Osteocyte (in vitro differentiated cells): ENCODE measurements at places on chromosomes 6 and 20. TPM values are rescaled to one million over a fixed set of nuclear protein-coding genes. Genes with fewer than 3 reads are reported as not detected.

GRCh38 chr6:11766043-11766442 is 12.6 kb downstream of the ADTRP start:
- no peak for DNase-seq
- peak overlapping the region; percentile 91 for H3K27ac ChIP-seq
- H3K4me1 ChIP-seq: peaks cover 70% of the 10 kb centered on the region
- peaks cover 2% of the 10 kb centered on the region for H3K36me3 ChIP-seq

GRCh38 chr6:168494726-168495125 is 53.7 kb downstream of the SMOC2 start:
- no peak for DNase-seq
- H3K4me1 ChIP-seq: no peaks in the 10 kb centered on the region
- no peak overlapping the region for H3K4me3 ChIP-seq
- no peaks in the 10 kb centered on the region for H3K36me3 ChIP-seq
- H3K27me3 ChIP-seq: no peaks in the 10 kb centered on the region

Gene STMN3
- total RNA-seq: 32.0 and 33.2 TPM in 2 replicates

GRCh38 chr6:150788089-150788488 is 77.4 kb upstream of the MTHFD1L start:
- H3K27me3 ChIP-seq: no peaks in the 10 kb centered on the region
- peaks cover 17% of the 10 kb centered on the region for H3K4me1 ChIP-seq

Gene TNNC2
- 1.2 TPM in 1 of 2 replicates, not detected in the other for total RNA-seq

- peak; percentile 89 for DNase-seq
- no peaks in the 10 kb centered on the region for H3K36me3 ChIP-seq
- no peaks in the 10 kb centered on the region for H3K27me3 ChIP-seq
- peak within 1 kb of the TSS; percentile 97 for H3K27ac ChIP-seq
- H3K4me1 ChIP-seq: peaks cover 42% of the 10 kb centered on the region
These were observed at the start of gene DSE for GRCh38 chr6:116370760-116371119. DSE (plus strand) TSS chr6:116370947; CDS start chr6:116399251, 28,304 bp downstream.

Gene CCN2
- total RNA-seq: 635 and 878 TPM in 2 replicates

Gene MICB
- 12.1 and 13.8 TPM in 2 replicates for total RNA-seq

Gene BPI
- 7.7 and 8.5 TPM in 2 replicates for total RNA-seq

Gene PRL
- total RNA-seq: not detected in 2 replicates

DNA sequence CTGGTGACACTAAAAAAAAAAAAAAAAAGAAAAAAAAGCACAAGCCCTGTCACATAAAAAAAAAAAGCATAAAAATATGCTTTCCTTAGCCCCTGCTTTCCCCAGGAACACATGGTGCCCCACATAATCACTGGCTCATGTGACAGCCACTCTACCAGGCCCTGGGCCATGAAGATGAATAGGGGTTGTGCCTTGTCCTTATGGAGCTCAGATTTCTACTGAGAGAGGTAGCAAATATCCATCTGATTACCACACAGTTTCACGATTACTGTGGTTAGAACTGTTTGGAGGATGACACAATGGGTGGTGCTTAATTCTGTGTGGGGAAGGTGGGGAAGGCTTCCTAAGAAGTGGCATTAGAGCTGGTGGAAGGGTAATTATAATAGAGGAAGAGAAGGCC is 9.3 kb downstream of the RAET1E start:
- DNase-seq: no peak
- H3K27ac ChIP-seq: no peak overlapping the region
- peaks cover 3% of the 10 kb centered on the region for H3K27me3 ChIP-seq
- H3K4me3 ChIP-seq: no peak overlapping the region

Gene HTR1E
- not detected in 2 replicates for total RNA-seq

DNA sequence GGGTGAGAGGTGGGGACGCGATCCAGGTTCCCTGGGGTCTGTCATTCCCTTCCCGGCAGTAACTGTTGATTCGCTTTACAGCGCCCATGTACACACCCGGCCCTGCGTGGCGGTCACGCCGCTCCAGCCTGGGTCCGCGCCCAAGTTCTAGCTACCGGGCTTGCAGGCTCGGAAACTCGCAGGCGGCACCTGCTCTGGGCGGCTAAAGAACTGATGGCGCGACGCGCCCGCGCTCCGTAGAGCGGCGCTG is 1.4 kb upstream of the POU3F2 start:
- no peak overlapping the region for H3K27ac ChIP-seq
- H3K4me1 ChIP-seq: peaks cover 41% of the 10 kb centered on the region
- H3K27me3 ChIP-seq: peaks cover 83% of the 10 kb centered on the region
- no peaks in the 10 kb centered on the region for H3K36me3 ChIP-seq
- peak overlapping the region; percentile 84 for H3K4me3 ChIP-seq

Gene SEMG1
- not detected in 2 replicates for total RNA-seq

- H3K4me3 ChIP-seq: no peak overlapping the region
- no peaks in the 10 kb centered on the region for H3K36me3 ChIP-seq
- H3K27ac ChIP-seq: no peak overlapping the region
- no peaks in the 10 kb centered on the region for H3K4me1 ChIP-seq
- H3K27me3 ChIP-seq: no peaks in the 10 kb centered on the region
These were observed 44.0 kb downstream of the EFCAB8 start for GRCh38 chr20:32902456-32903420.

- H3K4me1 ChIP-seq: no peaks in the 10 kb centered on the region
- H3K4me3 ChIP-seq: no peak overlapping the region
- H3K27me3 ChIP-seq: peaks cover 12% of the 10 kb centered on the region
- no peak overlapping the region for H3K27ac ChIP-seq
These were observed 241.9 kb downstream of the ADGRB3 start for GRCh38 chr6:68876792-68877493.

- no peak overlapping the region for H3K4me3 ChIP-seq
- DNase-seq: no peak
These were observed 60.1 kb upstream of the PTPRK start for GRCh38 chr6:128580224-128581110.

Gene TCF15
- total RNA-seq: not detected in 2 replicates

Gene TTK
- total RNA-seq: 4.3 and 4.5 TPM in 2 replicates

GRCh38 chr20:22789676-22790075 is 205.3 kb upstream of the FOXA2 start:
- no peaks in the 10 kb centered on the region for H3K27me3 ChIP-seq
- peaks cover 27% of the 10 kb centered on the region for H3K4me1 ChIP-seq
- peak overlapping the region; percentile 63 for H3K27ac ChIP-seq
- no peak for DNase-seq
- no peak overlapping the region for H3K4me3 ChIP-seq

Gene ZBTB12
- total RNA-seq: 8.3 and 8.8 TPM in 2 replicates

Gene TBP
- 16.0 and 20.4 TPM in 2 replicates for total RNA-seq

GRCh38 chr6:144219056-144219685 is 66.0 kb upstream of the UTRN start:
- no peaks in the 10 kb centered on the region for H3K27me3 ChIP-seq
- no peak overlapping the region for H3K4me3 ChIP-seq
- peaks cover 36% of the 10 kb centered on the region for H3K4me1 ChIP-seq
- no peaks in the 10 kb centered on the region for H3K36me3 ChIP-seq
- H3K27ac ChIP-seq: no peak overlapping the region

DNA sequence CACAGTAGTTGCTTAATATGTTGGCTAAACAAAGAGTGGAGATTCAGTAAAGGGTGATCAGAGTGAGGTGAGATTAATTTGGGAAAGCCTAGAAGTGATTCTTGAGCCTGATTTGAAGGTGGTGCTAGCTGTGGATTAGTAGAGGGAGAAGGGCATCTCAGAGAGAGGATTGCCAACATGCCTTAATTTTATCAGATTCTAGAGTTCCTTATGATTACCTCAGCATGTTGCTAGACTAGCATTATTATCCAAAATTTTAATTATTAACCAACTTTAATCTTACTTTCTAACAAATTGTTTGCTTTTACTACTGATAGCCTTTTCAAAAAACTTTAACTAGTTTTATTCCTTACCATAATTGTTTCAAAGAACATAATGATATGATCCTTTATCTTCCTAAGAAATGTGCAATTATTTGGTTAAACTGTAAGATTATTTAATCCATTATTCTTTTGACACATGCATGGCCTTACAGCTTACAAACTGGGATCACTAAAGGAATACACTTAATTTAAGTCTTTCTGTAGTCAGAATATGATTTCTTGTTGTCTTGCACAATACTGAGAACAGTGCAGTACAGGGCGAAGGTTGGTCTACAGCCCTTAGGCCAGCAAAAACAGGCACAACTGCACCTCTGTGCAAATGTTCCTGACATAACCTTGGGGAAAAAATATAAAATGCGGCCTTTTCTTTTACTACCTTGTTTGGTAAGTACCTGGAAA is 88.9 kb downstream of the SLC16A10 start:
- peaks cover 56% of the 10 kb centered on the region for H3K27me3 ChIP-seq
- H3K36me3 ChIP-seq: no peaks in the 10 kb centered on the region
- no peaks in the 10 kb centered on the region for H3K4me1 ChIP-seq

DNA sequence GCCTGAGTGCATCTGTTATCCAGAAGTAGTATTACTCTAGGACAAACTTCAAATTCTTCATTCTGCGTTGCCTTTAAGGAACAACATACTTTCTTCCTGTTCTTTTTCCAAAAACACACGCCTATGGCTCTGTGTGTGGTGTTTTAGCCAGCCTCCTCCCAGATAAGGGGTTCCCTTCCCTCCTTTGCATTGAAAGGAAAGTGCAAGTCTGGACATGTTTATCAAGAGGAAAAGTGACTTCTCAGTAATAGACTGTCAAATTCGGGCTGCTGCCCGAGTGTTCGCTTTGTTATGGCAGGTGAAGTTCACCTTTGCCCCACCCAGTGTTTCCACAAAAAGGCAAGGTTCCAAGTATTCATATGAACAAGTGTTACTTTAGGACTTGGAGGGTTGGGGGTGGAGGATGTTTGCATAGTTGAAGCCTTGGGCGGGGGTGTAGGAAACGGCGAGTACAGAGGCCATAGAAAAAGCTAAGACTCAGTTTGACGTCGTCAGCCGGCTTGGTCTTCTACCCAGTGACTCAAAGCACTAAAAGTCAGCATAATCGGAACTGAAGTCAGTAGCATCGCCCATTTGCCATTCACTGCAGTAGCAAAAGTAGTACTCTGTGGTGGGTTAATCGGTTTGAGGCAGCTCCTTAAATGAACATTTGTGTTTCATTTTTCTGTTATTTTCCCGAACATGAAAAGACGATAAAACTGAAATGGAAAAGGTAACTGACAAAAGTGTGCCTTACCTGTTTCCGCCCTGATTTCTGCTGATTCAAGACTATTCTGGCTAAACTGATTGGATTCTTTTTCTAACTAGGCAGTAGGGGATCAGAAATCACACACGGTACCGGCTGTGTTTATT is 12.5 kb downstream of the PRDM1 start:
- H3K27me3 ChIP-seq: no peaks in the 10 kb centered on the region
- peaks cover 17% of the 10 kb centered on the region for H3K4me1 ChIP-seq
- peak overlapping the region; percentile 75 for H3K4me3 ChIP-seq
- H3K27ac ChIP-seq: peak overlapping the region; percentile 80
- no peaks in the 10 kb centered on the region for H3K36me3 ChIP-seq
- DNase-seq: no peak

Gene DCDC2
- total RNA-seq: 0.94 and 1.0 TPM in 2 replicates

DNA sequence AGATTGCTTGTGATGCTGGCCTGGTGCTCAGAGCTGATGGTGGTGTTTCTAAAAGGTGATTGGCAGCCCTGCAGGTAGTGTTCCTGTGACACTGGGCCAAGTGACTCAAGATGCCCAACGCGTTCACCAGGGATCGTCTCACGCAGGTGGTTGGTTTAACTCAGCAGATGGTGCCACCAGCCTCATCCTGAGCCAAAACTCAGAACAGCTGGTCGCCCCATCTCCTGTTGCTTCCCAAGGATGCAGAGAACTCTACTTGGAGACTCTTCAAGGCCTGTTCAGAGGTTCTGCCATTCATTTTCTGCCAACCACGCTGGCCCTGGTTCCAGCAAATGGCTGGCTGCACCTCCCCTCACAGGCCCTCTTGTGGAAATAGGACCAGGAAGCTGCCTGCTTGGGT is 394.4 kb downstream of the CDH26 start:
- no peaks in the 10 kb centered on the region for H3K27me3 ChIP-seq
- DNase-seq: no peak
- H3K4me3 ChIP-seq: no peak overlapping the region
- H3K4me1 ChIP-seq: no peaks in the 10 kb centered on the region
- no peaks in the 10 kb centered on the region for H3K36me3 ChIP-seq

Gene TFAP2A
- 53.2 and 59.6 TPM in 2 replicates for total RNA-seq

GRCh38 chr6:79238919-79239318 is 4.4 kb upstream of the HMGN3 start:
- H3K4me1 ChIP-seq: peaks cover 4% of the 10 kb centered on the region
- H3K4me3 ChIP-seq: no peak overlapping the region
- peaks cover 5% of the 10 kb centered on the region for H3K27me3 ChIP-seq
- H3K36me3 ChIP-seq: peaks cover 7% of the 10 kb centered on the region
- no peak for DNase-seq
- no peak overlapping the region for H3K27ac ChIP-seq

- H3K27me3 ChIP-seq: no peaks in the 10 kb centered on the region
- H3K4me3 ChIP-seq: no peak overlapping the region
- no peaks in the 10 kb centered on the region for H3K4me1 ChIP-seq
- DNase-seq: peak; percentile 69
- H3K27ac ChIP-seq: no peak overlapping the region
These were observed 163.7 kb downstream of the DLL1 start for GRCh38 chr6:170127151-170127550.

Gene XRN2
- total RNA-seq: 66.7 and 67.0 TPM in 2 replicates

Gene CLDN20
- not detected in 2 replicates for total RNA-seq

DNA sequence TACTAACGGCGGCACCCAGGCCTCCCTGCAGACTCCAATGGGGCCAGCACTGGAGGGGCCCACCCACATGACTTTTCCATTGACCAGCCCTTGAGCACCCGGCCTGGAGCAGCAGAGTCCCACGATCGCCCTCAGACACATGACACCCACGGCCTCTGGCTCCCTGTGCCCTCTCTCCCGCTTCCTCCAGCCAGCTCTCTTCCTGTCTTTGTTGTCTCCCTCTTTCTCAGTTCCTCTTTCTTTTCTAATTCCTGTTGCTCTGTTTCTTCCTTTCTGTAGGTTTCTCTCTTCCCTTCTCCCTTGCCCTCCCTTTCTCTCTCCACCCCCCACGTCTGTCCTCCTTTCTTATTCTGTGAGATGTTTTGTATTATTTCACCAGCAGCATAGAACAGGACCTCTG is 26.1 kb upstream of the FANCE start:
- H3K4me3 ChIP-seq: peak overlapping the region; percentile 27
- peak overlapping the region; percentile 92 for H3K27ac ChIP-seq
- peaks cover 54% of the 10 kb centered on the region for H3K4me1 ChIP-seq

Gene TRERF1
- 6.4 and 6.5 TPM in 2 replicates for total RNA-seq
